ENCODE measurements at places on chromosomes 5 and 9. TPM values are rescaled to one million over a fixed set of nuclear protein-coding genes. Genes with fewer than 3 reads are reported as not detected.

The GPRIN1 gene
- total RNA-seq, result 2.0 TPM

DNA sequence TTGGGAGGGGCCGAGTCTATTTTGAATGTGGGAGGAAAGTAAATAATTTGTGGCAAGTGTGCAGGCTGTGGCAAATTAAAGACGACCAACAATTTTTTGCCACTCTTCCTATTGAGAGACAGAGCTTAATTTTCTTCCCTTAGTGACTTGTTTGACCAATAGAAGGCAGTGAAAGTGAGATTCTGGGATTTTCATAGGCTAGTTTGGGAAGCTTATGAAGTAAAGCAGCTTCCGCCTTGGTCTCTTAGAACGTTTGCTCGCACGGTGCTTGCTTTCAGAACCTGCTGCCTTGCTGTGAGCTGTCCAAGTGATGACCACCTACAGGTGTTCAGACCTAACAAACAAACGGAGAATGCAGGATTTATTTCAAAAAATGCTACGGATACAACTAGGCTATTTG lies 6.7 kb upstream of the OR1N2 start:
- no peak for DNase-seq

The GMCL2 gene
- total RNA-seq, result not detected

The GABRP gene
- total RNA-seq, result not detected

GRCh38 chr5:96070622-96071225 lies 109.1 kb upstream of the ELL2 start:
- no peak for DNase-seq

DNA sequence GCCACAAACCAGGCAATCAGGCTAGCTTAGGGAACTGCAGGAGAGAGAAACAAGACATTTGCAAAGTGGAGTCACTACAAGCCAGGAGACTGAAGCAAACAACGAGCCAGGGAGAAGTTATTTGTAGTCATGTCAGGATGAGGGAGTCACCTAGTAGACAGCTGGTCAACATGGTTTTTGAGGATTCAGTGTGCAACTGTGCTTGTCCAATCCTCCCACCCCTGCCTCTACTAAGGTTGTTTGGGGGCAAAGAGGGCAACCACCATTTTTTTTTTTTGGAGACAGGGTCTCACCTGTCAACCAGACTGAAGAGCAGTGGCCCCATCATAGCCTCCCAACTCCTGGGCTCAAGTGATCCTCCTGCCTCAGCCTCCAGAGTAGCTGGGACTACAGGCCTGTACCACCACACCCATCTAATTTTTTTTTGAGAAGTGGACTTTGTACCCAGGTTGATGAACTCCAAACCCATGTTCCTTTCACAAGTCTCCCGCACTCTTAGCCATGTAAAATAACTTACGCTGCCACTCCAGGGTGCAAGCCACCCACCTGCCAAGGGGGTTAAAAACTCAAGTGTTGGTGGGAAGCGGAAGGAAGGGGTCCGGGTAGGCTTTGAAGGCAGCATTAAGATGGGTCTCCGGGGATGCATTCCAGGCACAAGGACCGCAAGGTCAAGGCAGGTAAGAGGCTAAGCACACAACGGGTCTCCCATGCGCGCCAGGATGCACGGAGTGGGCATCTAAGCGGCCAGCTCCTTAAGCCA lies 995 bp downstream of the RPL35 start:
- no peak for DNase-seq

GRCh38 chr5:56288873-56289601 lies 55.9 kb upstream of the ANKRD55 start:
- DNase-seq, result no peak

- peak; percentile 63 for DNase-seq
These were observed 23.4 kb upstream of the ZBTB43 start for GRCh38 chr9:126781186-126782052.

- no peak for DNase-seq
These were observed 8.3 kb downstream of the AHRR start for GRCh38 chr5:329768-330167.

- no peak for DNase-seq
These were observed 405.6 kb downstream of the GABRG2 start for GRCh38 chr5:162473041-162473714.

DNA sequence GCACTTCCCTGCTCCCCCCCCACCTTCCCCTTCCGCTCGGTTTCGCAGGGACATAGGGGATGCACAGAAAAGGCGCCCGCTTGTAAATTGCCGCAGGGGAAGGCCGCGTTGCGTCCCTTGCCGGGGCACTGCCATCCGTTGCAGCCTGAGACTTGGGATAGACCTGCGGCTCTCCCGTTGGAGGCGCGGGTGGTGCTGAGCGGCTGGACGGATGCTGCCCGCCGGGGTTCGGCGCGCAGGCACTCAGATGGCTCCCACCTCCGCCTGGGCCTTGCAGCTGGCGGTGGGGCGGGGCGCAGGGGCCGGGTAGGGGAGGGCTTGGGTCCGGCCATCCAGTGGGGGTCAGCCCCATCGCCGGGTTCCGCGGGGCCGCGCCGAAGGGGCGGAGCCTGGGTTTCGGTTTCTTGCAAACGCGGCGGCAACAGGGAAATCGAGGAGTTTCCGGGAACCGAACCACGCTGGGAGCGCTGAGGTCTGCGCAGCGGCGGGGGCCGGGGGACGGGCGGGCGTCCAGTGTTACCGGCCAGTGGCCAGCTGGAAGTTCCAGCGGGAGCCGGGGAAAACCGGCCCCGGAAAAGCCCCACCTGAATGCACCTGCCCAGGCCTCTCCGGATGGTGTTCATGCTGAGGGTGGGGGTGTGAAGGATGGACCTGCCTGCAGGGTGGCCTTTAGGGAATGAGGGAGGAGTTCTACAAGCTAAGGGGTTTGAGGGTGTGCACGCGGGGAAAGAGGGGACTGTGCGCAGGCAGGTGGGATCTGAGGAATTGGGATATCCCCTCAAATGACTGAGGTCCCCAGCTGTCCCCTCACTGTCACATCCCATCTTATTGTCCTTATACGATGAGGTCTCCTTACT lies 6.3 kb upstream of the IRF1 start:
- peak; percentile 64 for DNase-seq

DNA sequence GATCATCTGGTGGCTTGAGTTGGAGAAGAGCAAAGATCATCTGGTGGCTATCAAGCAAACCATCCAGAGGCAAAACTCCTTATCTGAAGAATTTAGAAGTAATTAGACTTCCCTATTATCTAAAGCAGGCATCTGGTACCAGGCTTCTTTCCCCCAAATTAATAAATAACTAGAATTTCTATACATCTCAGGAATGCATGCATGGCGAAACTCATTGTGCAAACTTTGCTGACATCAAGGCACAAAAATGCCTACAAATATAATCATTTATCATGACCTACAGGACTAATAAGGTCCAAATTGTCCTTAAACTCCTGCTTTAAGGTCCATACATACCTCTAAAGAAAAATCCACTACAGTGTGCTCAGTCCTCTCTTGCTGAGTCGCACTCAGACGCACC lies 6.0 kb downstream of the OR13D1 start:
- DNase-seq, result peak; percentile 41

- no peak for DNase-seq
These were observed 102.2 kb downstream of the SNX18 start for GRCh38 chr5:54619731-54620130.

GRCh38 chr5:101515721-101516120 lies 612.6 kb upstream of the ST8SIA4 start:
- DNase-seq, result no peak

- no peak for DNase-seq
These were observed 13.4 kb downstream of the PAIP1 start for GRCh38 chr5:43543434-43543833.

DNA sequence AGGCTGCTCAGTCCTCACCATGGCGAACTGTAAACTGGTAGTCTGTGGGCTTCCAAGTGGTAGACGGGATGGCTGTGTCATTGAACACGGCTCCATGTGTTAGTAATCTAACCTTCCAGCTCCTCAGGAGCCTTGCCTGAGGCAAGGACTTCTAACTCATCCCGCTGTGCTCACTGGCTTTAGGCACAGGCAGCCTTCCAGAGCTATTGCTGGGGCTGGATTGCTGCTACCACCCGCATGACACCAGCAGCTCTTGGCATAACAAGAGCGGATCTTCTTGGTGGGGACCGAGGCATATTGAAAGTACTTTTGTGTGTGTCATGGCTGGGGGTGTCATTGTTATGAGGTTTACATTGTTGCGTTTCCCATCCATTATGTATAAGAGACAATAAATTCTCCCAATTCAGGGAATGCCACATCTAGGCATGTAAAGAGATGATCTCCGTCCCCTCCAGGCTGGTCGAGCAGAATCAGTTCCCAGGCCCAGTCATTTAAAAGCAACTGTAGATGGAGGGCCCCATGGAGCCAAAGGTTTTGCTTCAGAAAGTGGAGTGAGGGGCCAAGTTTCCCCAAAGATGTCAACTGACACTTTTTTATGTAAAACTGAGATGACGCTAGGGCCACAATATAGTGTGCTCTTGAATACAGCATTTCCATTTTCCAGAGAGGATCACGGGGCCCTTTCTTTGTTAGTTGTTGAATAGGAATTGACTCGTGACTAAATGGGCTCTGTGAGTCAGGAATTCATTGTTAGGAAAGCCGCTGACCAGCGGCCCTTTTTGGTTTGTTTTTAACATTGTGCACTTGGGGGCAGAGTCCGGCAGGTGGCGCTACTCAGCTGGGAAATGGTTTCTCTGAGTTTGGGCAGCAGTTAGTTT lies 759.5 kb downstream of the TAF11L14 start:
- DNase-seq, result peak; percentile 15

- DNase-seq, result no peak
These were observed 110.8 kb downstream of the FBXL17 start for GRCh38 chr5:108271127-108271526.

The ADAMTS19 gene
- total RNA-seq, result not detected

DNA sequence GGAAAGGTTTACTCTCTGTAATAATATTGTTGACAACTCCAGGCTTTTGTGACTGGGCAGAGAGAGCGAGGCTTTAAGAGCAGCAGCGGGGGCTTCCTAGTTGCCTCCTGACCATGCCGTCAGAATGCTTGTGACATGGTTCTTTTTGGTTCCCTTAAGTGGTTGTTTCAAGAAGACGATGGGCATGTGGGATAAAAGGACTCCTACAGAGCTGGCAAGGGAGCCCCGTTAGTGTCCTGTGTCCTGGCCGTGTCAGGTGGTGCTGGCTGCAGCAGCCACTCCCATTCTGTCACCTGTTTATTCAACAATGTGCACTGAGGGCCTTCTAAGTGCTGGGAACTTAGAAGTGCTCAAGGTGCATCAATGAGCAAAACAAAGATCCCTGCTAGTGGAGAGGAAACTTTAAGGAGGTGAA lies 19.7 kb downstream of the LCP2 start:
- no peak for DNase-seq

DNA sequence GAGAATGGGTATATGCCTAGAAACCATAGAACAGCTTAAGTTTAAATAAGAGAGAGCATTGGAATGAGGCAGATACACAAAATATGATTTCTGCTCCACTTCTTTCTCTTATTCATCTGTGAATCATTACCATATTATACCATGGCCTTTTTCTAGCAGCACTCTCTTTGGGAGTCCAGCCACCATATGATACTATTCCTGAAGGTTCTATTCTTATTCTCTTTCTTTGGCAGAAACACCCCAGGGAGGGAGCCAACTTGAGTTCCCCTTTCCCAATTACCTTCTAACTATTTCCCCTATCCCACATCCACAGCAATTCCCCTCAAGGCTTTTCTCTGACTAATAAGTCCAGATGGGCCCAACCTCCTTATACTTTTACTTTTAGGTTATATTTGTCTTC lies 55.9 kb downstream of the NDUFAF2 start:
- no peak for DNase-seq

DNA sequence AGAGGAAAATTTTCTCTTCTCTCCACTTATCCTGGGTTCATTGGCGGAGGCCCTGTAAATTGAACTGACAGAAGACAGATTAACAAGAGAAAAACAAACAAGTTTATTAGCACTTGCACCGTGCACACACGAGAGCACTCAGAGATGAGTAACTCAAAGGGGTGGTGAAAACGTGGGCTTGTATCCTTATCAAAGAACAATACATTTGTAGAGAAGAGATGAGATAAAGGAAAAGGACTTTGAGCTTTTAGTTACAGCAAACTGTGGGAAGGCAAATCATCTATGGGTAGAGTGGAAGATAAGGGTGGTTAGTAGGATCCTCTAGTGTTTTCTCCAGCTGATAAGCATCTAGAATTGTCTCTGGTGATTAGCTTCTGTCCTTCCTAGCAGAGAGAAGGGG lies 44.4 kb upstream of the ROR2 start:
- peak; percentile 81 for DNase-seq

DNA sequence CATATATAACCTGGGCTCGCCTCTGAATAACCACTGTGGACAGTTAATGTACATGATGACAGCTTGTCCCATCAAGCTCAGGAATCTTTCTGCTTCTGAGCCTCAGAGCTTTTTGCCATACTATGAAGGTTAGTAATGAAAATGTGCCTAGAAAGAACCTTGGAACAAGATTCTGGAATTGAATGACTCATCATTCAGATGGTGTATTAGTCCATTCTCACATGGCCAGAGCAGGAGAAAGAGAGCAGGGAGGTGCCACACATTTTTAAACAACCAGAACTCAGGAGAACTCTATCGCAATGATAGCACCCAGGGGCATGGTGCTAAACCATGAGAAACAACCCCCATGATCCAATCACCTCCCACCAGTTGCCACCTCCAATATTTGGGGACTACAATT lies 542.1 kb downstream of the PRR16 start:
- no peak for DNase-seq

DNA sequence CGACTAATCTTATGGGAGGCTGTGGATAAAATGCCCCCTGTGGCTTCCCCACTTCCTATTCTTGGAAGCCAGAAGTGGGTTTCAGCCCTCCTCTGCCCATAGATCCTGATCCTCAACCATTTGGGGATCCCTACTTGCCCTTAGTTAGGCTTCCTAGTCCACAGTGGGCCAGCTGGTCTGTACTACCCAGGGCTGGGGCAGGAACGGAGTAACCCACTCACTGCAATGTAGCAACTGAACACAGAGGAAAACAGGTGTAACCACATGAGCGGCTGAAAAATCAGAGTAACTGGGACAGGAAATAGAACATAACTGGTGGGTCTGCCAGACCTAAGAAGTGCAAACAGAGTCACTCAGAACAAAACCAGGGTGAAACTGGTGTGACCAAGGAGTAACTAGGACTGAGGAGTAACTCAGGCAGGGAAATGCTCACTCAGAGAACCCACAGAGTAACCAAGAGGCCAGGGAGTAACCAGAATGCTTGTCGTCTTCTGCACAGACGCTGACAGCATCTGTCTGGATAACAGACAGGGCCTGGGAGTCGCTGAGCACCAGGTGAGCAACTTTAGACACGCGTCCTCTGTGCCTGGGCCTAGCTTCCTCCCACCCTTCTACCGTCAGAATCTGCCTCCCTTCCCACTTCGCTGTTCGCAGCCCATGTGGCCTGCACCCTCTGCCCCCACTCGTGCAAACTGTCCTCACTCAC lies 1.0 kb downstream of the AQP3 start:
- no peak for DNase-seq

All from HepG2 (cell line).